NCI-H2029 (cell line): ENCODE measurements at places on chromosomes 13 and 19.

DNA sequence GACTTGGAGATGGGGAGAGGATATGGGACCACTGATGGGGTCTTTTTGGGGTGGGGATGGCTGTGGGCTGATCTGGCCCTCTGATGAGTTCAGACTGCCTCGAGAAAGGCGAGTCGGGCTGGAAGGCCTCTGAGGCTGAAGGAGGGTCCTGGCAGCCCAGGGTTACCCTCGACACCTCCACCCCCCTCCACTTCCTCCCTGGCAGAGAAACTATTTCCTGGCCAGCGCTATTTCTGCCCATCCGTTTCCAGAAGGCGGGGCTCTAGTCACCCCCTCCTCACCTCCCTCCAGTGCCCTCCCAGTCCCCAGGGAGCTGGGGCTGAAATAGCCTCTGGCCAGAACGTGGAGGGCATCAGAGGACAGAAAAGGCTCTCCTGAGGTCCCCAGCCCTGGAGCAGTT is 9.7 kb downstream of the EXOC3L2 start:
- no peak for DNase-seq

- no peak for DNase-seq
Observed at GRCh38 chr19:49856574-49857021, 5.6 kb downstream of the PTOV1 start.

GRCh38 chr13:95557013-95557412 is 4.5 kb downstream of the CLDN10 start:
- no peak for DNase-seq

DNA sequence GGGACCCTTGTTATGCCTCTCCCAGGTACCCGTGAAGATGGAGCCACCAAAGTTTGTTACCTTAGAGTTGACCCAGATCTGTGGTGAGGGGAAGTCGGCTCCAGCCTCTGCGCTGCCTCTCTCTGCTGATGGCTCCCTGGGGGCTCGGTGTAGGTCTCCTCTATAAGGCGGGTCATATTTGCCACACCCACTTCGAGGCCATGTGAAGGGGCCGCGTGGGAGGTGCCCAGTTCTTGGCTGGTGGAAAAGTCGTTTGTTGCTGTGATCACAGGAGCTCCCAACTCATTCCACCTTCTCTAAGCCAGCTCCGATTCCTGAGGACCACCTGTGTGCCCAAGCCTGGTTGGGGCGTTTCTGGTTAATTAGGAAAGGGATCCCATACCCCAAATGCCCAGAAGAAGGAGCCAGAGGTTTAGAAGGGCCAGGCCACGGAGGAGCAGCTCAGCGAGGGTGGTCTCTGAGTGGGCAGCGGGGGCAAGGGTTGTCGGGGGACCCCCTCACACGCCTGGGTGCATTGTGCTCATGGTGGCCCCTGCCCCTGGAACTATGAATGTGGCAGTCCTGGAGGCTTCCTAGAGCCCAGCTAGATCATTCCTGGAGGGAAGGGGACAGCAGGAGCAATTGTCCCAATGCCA is 296.5 kb downstream of the ZNF536 start:
- no peak for DNase-seq

DNA sequence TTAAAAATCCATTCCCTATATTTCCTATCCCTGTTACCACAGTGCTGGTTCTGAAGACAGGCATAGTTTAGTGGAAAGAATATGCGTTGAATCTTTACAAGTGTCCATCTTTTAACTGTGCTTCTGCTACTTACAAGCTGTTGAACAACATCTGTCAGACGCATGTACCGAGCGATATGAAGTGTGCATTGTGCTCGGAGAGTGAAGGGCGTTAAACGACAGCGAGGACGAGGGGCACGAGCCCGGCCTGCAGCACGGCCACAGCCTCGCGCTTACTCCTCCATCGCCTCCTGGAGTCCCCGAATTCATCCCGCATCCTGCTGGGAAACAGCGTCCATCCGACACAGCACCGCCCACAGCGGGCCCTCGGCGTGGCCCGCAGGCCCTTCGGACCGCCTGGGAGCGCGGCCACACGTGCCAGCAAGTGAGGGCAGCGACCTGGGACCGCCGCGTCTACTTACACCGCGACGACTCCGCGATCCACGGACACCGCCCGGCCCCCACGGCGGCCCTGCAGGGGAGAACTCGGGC is 514 bp downstream of the PCID2 start:
- no peak for DNase-seq

DNA sequence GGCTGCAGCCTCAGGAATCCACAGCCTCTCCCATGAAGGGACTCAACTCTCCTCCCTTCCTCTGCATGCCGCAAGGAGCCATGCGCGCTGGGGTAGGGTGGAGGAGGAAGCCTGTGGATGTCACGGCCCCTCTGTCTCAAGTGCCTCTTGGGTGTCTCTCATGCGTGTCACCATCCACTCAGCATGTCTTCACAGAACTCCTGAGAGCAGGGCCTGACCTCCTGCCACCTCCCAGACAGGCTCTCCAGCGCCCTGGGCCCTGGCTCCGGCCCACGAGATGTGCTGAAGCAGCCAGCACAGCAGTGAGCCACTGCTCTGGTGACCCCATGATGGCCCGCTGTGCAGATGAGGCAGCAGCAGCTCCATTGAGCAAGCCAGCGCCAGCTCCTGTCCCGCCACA is 25.9 kb upstream of the SPACA7 start:
- DNase-seq = no peak

DNA sequence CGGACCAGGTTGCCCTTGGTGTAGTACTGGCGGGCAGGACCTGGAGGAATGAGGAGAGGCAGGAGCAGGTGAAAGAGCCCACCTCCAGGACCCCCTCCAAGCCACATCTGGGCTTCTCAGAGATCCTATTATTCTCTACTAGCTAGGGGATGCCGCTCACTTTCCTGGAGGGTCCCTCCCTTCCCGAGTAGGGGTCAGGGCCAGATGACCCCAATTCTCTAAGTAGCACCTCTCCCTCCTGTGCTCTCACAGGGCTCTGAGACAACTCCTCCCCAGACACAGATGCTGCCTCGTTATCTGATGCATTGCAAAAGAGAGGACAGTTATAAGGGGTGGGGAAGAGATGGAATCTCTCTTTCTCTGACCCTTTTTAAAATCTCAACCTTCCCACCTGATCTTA is 22.9 kb downstream of the GP6 start:
- DNase-seq = no peak

- DNase-seq = no peak
Observed at GRCh38 chr19:1265615-1266128, 3.5 kb upstream of the CIRBP start.

GRCh38 chr19:51320280-51320657 is 8.8 kb downstream of the IGLON5 start:
- DNase-seq = no peak

DNA sequence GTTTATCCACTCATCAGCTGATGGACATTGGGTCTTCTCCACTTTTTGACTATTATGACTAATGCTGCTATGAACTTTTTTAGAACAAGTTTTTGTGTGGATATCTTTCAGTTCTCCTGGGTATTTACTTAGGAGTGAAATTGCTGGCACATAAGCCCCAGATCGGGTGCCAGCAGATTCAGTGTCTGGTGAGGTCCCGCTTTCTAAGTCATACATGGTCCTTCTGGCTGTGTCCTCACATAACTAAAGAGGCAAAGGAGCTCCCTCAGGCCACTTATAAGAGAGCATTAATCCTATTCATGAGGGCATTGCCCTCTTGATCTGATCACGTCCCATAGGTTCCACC is 600 bp upstream of the ZNF226 start:
- no peak for DNase-seq

- DNase-seq = no peak
Observed at GRCh38 chr13:73201626-73202025, 142.8 kb downstream of the KLF5 start.

GRCh38 chr13:78131811-78132210 is 213.2 kb upstream of the EDNRB start:
- DNase-seq = no peak
